NCI-H1105 treated with DMSO at 0.1 percent for 48 hours (cell line): ENCODE measurements at places on chromosomes 5 and 9.
A peak's percentile ranks its signal among the peaks of the same experiment; 100 is the strongest.

- no peak for DNase-seq
Observed at GRCh38 chr9:106277966-106278365, 583.6 kb downstream of the TMEM38B start.

GRCh38 chr5:116730706-116731105 lies 156.1 kb upstream of the SEMA6A start:
- no peak for DNase-seq

GRCh38 chr5:123545506-123545905 lies 33.5 kb downstream of the CSNK1G3 start:
- DNase-seq, result no peak

DNA sequence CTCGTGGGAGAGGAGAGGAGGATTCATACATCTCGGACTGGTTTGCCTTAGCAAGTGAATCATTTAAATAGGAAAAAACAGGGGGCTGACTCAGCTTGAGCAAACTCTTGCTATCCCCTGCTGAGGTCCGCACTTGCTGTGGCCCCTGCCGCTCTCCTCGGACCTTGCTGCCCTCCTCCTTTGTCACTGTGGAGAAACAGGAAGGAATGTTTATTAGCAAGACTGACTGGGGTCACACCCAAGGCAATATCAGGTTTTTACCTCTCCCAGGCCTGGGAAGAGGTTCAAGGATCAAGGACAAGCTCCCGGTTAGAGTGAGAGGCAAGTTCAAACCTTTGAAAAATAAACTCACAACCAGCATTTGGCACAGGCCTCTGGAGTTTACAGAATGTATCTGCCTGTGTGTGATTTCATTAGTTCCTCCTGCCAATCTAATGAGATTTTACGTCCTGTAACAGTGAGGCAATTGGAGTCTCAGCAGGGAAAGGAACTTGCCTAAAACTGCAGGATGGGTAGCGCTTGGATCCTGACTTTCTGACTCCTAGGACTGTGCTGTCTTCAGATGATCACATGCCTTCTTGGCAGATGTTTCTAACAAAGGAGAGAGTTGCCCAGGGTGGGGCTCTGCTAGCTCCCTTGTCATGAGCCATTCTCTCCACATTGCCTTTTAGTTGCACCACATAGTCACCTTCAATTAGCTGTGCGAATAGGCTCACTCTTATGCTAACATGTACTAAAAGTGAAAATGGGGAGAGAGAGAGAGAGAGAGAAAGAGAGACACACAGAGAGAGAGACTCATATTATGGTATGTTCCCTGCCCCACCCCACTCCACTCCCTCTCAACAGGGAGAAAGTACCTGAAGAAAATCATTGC lies 108.6 kb upstream of the CDKN2B start:
- DNase-seq, result no peak

DNA sequence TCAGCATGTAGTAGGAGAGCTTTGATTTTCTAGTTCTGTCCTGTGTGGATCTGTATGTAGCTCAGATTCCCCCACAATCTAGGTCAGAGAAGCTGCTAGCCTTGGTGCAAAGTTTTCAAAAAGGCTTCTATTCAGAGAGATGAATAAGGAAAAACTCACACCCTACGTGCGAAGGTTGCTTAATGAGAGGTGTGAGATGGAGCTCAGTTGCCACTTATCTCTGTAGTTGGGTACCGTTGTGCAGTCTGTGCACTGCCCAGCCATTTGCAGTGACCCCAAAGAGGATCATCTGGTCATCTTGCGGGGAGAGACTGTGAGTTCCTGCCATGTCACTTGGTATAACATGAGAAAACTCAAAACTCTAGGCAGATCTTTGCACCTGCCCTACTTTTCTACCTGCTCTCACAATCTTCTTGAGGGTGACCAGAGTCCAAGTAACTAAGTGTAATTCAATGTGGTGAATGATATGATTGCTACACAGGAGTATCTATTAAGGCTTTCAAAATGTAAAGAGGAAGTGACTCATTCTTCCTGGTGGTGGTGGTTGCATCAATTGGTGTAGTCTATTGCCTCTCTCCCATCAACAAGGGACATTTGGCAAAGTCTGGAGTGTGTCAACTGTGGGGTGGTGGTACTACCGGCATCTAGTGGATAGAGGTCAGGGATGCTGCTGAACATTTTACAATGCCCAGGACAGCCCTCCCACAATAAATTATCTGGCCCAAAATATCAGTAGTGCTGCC lies 65.2 kb downstream of the TMC1 start:
- no peak for DNase-seq

DNA sequence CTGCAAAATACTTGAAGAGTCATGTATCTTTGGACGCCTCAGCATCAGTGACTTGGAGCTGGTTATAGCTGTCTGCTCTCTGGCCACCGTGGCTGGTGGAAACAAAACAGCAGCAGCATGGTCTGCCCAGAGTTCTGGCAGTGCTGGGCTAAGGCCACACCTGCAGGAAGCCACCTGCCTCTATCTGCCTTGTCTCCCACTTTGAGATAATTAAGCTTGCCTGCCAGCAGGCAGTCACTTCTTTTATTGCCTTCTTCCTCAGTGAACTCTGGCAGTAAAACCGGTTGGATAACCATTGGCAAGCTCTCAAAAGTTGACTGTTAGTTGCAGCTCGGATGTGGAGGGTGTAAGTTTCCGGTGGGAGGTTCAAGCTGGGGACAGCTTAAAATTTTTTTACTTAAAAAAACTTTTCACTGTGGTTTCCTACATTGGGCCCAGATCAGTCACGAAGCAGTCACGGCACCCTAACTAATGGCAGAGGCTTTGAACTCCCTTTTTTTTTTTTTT lies 4.9 kb downstream of the SMIM3 start:
- peak; percentile 88 for DNase-seq

DNA sequence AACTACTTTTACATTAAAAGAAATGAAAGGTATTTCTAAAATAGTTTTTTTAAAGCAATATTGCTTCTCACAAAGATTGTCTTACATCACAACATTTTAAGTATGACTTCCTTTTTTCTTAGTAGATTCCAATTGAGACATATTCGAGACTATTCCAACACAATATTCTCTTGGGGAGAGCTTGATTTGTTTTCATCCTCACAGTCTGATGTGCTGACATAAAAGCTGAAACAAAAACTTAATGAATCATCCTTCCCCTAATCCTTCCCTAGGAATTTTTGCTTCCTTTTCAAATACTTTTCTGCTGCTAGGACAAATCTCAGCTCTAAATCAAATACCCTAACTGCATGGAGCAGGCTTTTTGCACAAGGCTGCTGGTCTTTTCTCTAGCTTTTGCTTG lies 245.8 kb upstream of the MAP3K1 start:
- no peak for DNase-seq

GRCh38 chr9:72749276-72749675 lies 203.6 kb downstream of the ALDH1A1 start:
- DNase-seq, result no peak

DNA sequence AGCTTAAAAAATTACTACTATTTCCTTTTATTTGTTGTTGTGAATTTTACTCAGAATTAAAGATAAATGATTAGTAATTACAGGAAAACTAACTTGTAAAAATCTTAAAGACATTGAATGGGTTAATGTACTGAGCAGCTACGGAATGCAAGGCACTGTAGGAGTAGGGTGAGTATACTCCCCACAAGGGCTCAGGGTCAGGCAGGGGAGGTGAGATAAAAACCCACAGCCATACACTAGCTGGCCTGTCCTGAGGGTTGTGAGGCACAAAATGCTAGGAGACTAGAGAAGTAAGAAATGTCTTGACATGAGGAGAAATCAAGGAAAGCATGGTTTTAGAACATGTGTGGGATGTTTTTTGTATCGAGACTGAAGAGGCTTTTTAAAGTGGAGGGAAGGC lies 13.4 kb downstream of the ZBED3 start:
- no peak for DNase-seq

GRCh38 chr9:112884101-112884500 lies 6.6 kb downstream of the SLC46A2 start:
- no peak for DNase-seq

- DNase-seq, result no peak
Observed at GRCh38 chr5:153079396-153079795, 411.1 kb upstream of the GRIA1 start.

- no peak for DNase-seq
Observed at GRCh38 chr9:124448019-124448418, 2.2 kb upstream of the ADGRD2 start.

GRCh38 chr5:179415291-179416060 lies 70.2 kb upstream of the ADAMTS2 start:
- DNase-seq, result no peak

- DNase-seq, result no peak
Observed at GRCh38 chr9:16331031-16331430, 539.4 kb downstream of the BNC2 start.

- DNase-seq, result no peak
Observed at GRCh38 chr9:137762414-137763061, 115.0 kb upstream of the CACNA1B start.

- DNase-seq, result no peak
Observed at GRCh38 chr5:131005963-131006684, 158.9 kb downstream of the HINT1 start.

DNA sequence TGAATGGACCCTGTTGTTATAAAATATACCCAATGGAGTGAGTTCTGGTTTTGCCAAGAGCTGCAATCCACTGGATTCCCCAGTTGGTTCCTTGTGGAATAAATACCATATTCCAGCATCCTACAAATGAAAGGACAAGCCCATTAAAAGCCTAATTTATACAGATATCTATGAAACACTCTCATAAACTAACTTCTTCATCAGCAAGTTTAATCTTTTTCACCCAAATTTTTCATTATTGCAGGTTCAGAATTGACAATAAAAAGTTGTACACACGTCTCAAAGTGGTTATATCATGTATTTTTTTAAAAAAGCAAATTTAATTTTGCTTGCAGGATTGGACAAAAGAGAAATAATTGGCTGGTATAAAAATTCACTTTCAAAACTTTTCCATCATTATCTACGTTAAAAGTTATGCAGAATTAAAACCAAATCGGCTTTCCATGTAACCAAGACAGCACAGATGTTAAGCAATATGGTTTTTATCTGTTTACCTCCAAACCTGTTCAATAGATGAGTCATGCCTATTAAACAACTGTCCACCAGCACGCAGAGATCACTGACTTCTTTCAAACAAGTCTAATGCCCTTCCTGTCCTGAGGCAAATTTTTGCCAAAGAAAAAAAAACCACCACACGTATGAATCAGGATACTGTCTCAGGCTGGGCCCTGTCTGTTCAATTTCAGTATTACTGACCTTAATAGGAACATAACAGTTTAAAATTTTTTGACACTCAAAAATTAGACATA lies 42.5 kb downstream of the CEMIP2 start:
- no peak for DNase-seq

GRCh38 chr5:21931116-21931515 lies 922.0 kb downstream of the CDH12 start:
- peak; percentile 84 for DNase-seq

DNA sequence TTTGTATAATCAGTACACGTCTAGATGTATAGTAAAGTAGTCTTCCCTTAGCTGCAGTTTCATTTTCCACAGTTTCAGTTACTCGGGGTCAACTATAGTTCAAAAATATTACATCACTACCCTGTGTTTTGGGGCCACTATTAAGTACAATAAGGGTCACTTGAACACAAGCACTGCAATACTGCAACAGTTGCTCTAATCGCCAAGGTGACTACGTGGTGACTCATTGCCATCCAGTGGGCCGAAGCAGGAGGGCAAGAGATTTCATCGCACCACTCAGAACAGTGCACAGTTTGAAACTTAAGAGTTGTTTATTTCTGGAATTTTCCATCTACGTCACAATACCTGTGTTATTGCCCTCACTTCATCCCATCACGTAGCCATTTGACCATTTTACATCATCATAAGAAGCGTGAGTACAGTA lies at the start of gene ARL14EPL:
Gene ARL14EPL (plus strand): TSS at position 379 of the 424 bp plus-strand sequence. CDS start 18,994 bp downstream, outside the sequence.
- no peak for DNase-seq

- no peak for DNase-seq
Observed at GRCh38 chr5:51053361-51053760, 329.9 kb upstream of the ISL1 start.

DNA sequence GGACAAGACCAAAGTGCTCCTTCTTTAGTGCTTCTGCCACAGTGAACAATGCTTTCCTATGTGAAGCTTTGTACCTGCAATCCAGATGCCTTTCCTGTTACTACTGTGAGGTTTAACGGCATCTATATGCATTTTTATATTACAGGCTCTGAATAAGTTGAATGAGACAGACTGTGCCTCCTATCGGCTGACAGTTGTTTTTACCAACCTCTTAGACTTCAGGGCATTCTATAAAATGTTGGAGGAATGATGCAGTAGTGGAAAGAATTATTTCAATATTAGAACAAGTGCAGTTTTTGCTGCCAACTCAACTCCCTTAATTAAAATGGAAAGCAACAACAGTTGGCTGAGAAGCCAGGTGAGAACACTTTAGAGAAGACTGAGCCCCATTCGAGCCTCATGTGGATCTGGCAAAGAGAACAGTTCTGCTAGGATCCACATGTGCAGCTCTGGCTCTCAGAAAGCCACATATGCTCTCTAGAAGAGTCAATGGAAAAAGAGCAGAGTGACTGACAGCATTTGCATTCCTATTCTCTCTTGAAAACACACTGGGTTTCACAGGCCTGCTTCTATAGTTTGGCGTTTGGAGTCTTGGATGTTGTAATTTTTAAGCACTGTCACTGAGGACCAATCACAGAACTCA lies 147.5 kb downstream of the LURAP1L start:
- DNase-seq, result no peak

GRCh38 chr9:91296354-91296753 lies 65.4 kb downstream of the AUH start:
- no peak for DNase-seq

GRCh38 chr9:84829471-84829870 lies 159.9 kb downstream of the NTRK2 start:
- no peak for DNase-seq

GRCh38 chr5:148457183-148457620 lies 73.4 kb downstream of the FBXO38 start:
- DNase-seq, result peak; percentile 91

- no peak for DNase-seq
Observed at GRCh38 chr9:92276331-92277032, 17.0 kb downstream of the IARS1 start.

DNA sequence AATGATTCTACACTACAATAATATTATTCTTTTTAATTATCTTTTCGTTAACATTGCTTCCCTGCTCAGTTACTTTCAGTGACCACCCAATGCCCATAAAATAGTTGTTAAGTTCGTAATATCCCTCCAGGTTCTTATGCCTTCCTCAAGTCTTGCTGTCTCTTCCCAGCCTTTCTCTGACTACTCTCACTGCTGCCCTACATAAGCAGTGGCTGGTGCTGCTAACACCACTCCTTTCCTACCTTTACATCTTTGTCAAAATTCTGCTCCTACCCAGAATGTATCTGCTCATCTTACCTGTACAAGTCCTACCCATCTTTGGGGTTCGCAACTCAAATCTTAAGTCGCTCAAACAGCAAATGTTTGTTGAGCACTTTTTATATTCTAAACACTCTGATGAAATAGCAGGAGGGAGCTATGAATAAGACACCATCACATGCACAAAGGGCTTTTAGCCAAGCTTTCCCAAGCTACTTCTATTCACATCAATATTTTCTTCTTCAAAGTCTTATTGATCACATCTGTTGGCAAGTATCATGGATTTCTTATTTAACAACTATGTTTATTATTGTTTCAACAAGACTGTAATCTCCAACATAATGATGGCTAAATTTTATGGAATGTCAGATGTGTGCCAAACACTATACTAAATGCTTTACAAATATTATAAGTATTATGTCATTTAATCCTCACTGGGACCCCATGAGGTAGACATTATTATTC lies 29.5 kb downstream of the SLC25A46 start:
- no peak for DNase-seq
